ENCODE measurements at places on chromosomes 1 and 21. TPM values are rescaled to one million over a fixed set of nuclear protein-coding genes. Genes with fewer than 3 reads are reported as not detected.
A peak's percentile ranks its signal among the peaks of the same experiment; 100 is the strongest.

Gene ARHGAP30
- 0.39 TPM for total RNA-seq

Gene PGLYRP3
- not detected for total RNA-seq

DNA sequence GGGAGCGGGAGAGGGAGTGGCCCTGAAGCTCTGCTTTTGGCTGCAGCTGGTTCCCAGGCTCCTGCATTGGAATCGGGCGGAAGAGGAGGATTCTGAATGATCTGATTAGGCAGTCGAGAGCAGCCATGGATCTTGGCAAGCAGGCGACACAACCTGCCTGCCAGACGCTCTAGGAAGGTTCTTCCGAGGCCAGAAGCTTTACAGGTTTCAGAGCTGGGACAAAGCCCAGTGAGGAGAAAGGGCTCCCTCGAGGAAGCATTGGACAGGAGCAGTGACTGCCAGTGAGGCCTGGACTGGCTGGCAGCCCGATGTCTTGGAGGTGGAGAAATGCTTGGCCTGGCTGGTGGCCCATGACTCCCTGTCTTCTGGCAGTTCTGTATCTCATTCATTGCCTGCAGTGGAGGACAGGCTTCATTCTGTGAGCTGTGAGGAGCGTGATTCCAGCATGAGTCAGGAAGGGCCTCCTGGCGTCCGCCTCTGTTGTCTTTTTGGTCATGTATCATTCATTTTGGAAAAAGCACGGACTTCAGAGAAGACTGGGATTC, 132.7 kb upstream of the IPO9 start:
- no peak for DNase-seq
- no peak overlapping the region for H3K4me3 ChIP-seq
- H3K4me1 ChIP-seq: peaks cover 24% of the 10 kb centered on the region

DNA sequence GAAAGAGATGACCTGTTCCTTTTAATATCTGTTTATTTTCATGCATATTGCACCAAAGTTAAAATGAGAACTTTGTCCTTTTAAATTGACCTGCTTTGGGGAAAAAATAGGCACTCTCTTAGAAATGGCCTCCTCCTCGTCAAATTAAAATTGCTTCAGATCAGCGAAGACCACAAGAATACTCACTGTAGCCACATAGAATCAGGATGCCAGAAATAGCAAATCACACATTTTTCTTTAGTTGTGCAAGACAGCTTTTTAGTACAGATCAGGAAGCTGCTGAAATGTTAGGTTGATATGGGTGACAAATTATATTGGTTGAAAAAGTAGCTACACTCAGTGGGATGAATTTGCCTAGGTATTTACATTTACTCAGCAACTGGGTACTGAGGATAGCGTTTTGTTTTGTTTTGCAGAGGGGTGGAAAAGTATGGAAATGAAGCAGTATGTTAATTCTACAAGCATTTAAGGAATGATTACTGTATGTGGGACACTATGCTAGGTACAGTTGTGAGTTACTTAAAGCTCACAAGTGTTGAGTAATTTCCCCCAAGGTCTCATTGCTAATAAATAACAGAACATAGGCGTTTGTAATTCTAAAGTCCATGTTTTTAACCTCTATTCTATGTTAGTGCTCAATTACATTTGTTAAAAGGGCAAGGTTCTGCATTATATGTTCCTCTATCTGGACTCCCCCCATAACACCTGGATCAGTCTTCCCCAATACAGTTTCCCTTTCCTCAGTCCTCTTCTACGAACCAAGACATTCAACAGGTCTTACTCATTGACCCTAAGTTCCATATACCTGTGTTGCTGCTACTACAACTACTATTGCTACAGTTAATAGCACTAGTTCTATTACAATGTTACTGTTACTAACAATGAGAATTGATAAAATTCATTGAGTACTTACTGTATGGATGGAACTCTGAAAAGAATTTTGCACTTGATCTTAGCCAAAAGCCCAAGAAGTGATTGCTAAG, 99.4 kb upstream of the S1PR1 start:
- no peaks in the 10 kb centered on the region for H3K36me3 ChIP-seq
- H3K4me1 ChIP-seq: no peaks in the 10 kb centered on the region
- H3K27ac ChIP-seq: no peak overlapping the region
- no peaks in the 10 kb centered on the region for H3K27me3 ChIP-seq
- H3K4me3 ChIP-seq: peak overlapping the region; percentile 42

GRCh38 chr1:196577386-196577785, 30.9 kb downstream of the KCNT2 start:
- H3K36me3 ChIP-seq: no peaks in the 10 kb centered on the region
- H3K4me3 ChIP-seq: no peak overlapping the region
- H3K27ac ChIP-seq: no peak overlapping the region
- H3K27me3 ChIP-seq: no peaks in the 10 kb centered on the region
- DNase-seq: no peak

- H3K4me1 ChIP-seq: no peaks in the 10 kb centered on the region
- no peaks in the 10 kb centered on the region for H3K27me3 ChIP-seq
- H3K4me3 ChIP-seq: no peak overlapping the region
- DNase-seq: no peak
- no peak overlapping the region for H3K27ac ChIP-seq
These were observed 69.7 kb downstream of the ADSS2 start for GRCh38 chr1:244381878-244382565.

- peak overlapping the region; percentile 64 for H3K4me3 ChIP-seq
- DNase-seq: peak; percentile 51
- no peaks in the 10 kb centered on the region for H3K27me3 ChIP-seq
- peaks cover 5% of the 10 kb centered on the region for H3K36me3 ChIP-seq
- H3K27ac ChIP-seq: peak overlapping the region; percentile 61
These were observed 30.3 kb upstream of the CBR3 start for GRCh38 chr21:36104317-36105300.

- peak; percentile 54 for DNase-seq
- H3K36me3 ChIP-seq: no peaks in the 10 kb centered on the region
- no peaks in the 10 kb centered on the region for H3K27me3 ChIP-seq
- no peaks in the 10 kb centered on the region for H3K4me1 ChIP-seq
- no peak overlapping the region for H3K27ac ChIP-seq
- no peak overlapping the region for H3K4me3 ChIP-seq
These were observed 6.9 kb upstream of the DNAH14 start for GRCh38 chr1:224922404-224923164.

Measured in H1 (cell line).